DMS79 (cell line): ENCODE measurements at places on chromosomes 5 and 9.
A peak's percentile ranks its signal among the peaks of the same experiment; 100 is the strongest.

DNA sequence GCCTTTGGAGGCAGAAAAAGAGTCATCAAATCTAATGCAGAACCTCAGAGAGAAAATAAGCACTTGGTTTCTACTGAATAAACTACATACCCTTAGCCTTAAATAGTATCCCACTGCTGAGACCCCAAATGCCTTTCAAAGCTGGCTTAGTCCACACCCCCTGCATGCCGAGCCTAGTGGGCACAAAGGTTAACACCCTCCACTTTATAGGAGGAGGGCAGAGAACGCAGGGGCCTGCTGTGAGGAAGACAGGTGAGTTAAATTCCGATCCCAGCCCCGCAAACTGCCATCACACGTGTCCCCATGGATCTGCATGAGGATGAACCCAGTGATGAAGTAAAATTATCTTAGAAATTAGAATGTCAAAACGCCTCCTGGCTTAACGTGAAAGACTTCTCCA, 19.5 kb upstream of the HSD17B3 start:
- DNase-seq: no peak

GRCh38 chr5:40489421-40489820, 190.3 kb upstream of the PTGER4 start:
- no peak for DNase-seq

GRCh38 chr9:129022037-129022436, 6.1 kb downstream of the SH3GLB2 start:
- no peak for DNase-seq

DNA sequence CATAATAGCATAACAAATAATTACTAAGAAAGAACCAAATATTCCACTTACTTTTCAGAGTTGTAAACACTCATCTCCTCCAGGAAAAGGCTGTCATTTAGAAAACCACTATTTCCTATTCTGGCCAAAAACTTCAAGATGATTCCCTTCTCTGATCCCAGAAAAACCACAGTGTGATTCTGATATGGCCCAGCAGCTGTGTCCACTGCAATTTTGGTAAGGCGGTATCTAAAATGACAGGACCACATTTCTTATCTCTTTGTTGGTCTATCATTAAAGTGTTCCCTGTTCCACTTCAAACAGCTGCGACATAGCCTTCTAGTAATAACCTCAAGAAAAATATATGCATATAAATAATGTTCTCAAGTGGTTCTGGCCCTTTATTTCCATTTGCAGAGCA, 96.1 kb downstream of the SEMA6A start:
- peak; percentile 67 for DNase-seq

DNA sequence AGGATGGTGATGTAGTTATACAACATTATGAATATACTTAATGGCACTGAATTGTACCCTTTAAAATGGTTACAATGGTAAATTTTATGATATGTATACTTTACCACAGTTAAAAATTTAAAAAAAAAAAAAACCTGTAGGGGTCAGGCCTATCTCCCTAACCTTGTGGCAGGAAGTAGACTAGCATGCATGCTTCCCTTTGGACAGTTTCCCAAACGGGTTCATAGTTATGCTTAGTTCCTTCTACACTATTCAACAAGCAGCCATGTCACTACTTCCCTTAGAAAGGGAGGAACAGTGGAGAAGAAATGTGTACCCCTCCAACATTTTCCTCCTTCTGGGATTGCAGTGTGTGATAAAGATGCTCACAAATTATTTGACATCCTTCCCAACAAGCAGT, 32.5 kb downstream of the IDNK start:
- no peak for DNase-seq

- DNase-seq: no peak
Observed at GRCh38 chr5:37184748-37185364, 64.3 kb downstream of the CPLANE1 start.

DNA sequence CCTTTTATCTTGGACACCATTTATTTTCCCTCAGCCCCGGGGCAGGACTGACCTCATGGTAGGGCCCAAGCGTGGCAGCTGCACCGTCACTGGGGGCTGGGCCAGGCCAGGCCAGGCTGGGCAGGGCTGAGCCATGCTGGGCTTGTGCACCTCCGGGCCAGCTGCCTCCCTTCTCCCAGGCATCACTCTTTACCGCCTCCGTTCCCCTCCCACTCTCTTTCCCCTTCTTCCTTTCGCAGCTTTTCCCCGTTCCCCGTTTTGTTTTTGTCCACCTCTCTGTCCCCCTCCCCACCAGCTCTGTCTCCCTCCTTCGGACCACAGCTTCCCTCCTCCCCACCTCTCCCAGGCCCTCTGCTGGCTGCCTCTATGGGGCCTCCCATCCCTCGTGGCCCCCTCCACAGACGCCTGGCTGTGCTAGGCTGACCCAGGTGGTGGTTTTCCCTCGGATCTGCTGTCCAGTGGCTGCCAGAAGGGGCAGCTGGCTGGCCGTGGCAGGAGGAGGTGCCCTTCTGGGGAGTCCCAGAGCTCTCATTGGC, 17.9 kb downstream of the FGF18 start:
- no peak for DNase-seq

- DNase-seq: no peak
Observed at GRCh38 chr9:4167079-4167671, 132.7 kb downstream of the GLIS3 start.

DNA sequence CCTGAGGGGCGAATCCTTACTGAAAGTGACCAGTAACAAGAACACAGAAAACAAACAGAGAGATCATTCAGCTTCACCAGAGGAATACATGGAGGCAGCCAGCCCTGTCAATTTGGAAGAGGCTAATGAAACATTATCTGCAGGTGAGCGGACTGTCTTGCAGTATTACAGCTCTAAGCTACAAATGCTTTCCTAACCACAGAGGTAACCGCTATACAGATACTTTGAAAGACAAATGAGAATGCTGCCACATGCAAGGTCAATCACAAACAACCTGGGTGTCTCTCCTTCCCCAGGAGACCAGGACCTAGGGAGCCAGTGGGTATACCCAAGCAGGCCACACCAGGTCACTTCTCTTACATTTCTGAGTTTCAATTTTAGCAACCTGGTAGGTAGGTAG, 30.2 kb downstream of the EFNA5 start:
- DNase-seq: no peak

DNA sequence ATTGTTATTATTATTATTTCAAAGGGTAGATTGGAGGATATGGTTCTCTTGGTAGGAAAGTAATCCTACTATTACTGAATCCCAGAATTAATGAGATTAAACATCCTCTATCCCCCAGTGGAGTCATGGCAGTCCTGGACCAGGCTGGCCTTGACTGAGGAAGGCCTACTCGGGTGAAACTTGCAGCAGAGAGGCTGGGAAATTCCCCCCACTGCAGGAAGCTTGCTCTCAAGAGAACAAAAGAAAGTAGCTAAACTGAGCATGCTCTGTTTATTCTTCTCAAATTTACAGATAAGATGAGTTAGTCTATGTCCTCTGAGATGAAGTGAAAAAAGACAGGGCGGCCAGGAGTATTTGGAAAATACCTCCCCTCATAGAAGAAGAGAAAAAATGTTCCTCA, 233.9 kb upstream of the RPS23 start:
- no peak for DNase-seq

GRCh38 chr9:122286764-122287163, 22.1 kb downstream of the MRRF start:
- DNase-seq: no peak

- DNase-seq: no peak
Observed at GRCh38 chr9:91255327-91255726, 106.4 kb downstream of the AUH start.

GRCh38 chr9:14300040-14300439, 13.9 kb downstream of the NFIB start:
- no peak for DNase-seq

DNA sequence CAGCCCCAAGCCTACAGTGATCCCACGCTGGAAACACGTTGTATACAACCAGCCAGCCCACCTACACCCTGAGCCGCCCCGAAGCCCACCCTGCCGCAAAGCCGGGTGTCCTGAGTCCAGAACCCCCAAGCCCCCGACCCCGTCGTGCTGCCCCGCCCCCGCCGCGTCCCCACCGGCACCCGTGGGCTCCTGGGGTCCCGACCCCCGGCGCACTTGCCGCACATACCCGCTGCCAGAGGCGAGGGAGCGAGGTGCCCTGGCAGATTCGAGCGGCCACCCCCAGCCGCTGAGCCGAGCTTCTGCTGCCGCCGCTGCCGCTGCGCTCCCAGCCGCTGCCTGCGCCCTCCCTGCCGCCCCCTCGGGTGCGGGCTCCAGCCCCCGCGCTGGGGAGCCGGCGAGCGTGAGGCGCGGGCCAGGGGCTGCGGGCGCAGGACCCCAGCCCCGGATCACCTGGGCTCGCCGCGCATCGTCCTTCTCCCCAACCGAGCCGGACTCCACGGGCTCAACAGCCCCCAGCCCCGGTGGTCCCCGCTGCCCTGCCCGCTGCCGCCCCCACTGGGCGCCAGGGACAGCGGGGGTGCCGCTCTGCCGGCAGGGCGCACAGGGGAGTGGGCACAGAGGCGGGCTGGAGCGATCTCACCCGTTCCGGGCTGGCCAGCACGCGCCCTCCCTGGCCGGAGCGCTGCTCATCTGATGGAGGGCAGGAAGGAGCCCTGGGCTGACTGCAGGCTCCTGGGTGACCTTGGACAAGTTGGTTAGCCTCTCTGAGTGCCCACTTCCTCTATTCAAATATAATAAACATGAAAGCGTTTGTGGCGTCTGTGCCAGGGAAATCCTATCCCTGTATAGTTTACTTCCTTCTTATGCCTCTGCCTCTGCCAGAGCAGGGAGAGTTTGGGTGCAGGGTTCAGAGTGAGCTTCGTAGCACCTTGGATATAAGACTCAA, at the start of gene HTR4:
Gene HTR4, minus strand, starts transcription at position 692 of the 946 bp plus-strand sequence. CDS start 17,513 bp downstream, outside the sequence.
- no peak for DNase-seq

- DNase-seq: no peak
Observed at GRCh38 chr5:143662020-143662419, 149.9 kb upstream of the HMHB1 start.

DNA sequence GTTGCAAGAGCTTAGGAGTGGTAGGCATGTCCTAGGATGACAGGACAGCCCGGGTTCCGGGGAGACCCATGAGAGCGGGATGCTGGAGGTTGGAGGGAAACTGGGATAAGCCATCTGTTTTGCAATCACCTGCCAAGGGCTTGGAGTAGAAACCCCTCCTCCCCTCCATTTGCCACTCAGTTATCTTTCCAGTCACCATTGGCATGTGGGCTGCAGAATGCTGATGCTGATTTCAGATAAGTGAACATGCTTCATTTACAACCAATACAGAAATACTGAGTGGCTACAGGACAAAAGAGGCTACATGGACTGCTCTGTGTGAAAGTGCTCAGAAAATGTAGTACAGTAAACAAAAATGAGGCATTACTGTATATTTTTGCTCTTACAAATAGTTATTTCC, 93.4 kb upstream of the KIF2A start:
- no peak for DNase-seq

DNA sequence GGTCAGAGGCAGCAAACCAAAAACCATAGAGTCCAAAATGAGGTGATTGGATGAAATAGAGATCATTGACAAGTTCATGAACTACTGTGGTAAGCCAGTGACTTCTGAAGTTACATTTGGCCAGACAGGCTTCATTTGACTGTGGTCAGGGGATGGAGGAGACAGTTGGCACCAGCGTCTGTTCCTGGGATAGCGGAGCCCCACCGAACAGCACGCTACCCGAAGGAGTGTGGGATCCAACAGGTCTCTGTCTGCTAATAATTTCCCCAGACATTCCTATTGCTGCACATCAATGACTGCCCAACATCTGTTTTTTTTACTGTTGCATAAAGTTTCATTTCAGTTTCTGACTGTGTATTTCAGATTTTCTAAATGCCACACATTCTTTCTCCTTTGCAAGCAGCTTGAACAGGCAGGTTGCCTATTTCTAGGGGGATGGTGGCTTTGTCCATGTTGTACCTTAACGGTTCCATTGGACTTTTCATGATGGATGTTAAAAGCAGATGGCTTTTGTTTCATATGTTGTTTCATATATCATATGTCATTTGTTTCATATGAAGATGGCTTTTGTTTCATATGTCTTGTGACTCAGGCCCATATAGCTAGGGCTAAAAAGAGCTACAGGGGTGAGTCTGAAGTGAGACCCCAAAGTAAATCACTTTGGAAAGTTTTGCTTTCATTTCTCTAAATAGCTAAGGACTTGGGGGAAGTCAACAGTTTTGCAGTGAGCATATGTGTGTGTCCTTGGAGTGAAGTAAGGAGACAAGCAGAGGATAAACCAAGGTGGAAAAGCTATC, 180.8 kb downstream of the GOLPH3 start:
- DNase-seq: no peak

- DNase-seq: no peak
Observed at GRCh38 chr9:35490155-35490909, 421 bp downstream of the RUSC2 start.

GRCh38 chr5:25579111-25579510, 934.3 kb upstream of the CDH10 start:
- DNase-seq: no peak

- DNase-seq: no peak
Observed at GRCh38 chr5:36724467-36725332, 118.3 kb downstream of the SLC1A3 start.

DNA sequence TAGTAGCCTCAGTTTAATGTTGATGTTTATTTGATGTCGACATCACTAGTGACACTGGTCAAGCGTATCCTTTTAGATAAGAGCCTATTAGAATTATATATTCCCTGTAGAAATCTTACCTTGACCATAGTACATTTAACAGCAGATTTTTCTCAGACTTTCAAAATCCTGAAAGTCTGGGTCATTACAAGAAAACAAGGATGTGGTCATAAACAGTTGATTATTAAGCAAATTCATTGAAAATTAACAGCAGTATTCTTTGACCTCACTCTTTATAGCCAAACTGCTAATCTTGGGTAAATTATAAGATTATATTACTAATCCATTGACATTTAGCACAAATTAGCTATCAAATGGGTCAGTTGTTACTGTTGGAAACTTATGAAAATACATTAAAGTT, 83.4 kb downstream of the GHR start:
- no peak for DNase-seq

- no peak for DNase-seq
Observed at GRCh38 chr5:75566710-75567309, 44.4 kb upstream of the ANKDD1B start.

DNA sequence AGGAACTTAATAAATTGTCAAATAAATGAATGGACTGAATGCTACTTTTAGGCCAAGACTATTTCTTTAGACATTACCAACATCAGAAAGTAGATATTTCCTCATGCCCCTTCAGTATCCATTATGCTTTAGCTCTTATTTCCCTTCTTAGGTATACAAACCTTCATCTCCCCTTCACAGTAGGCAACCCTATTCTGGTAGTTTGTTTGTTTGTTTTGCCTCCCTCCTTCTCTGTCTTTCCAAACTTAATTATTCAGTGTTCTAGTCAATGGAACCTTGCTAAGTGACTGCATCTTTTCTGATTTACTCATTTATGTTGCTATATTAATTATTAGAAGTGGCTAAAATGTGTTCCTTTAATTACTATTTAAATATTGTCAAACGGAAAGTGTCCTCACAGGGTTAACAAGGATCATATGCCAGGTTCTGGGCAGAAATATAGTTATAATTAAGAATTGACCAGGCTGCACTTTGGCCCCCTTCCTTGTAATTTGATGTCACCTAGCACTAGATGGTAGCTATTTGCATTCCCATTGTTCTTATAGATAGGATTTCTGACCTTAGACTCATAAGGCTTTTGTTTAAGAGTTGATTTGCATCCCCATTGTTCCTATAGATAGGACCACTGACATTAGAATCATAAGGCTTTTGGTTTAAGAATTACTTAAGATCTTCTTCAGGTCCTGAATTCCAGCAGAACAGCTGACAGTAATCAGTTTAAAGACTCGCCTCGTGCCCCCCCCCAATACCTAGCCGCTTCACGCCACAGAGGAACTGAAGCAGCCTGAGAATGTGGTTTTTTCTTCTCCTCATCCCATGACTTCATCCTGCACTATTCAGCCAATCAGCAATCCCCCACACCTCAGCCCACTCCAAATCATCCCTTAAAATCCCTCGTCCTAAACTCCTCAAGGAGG, 84.4 kb upstream of the NUDT12 start:
- no peak for DNase-seq

GRCh38 chr9:123422635-123423310, 66.8 kb downstream of the CRB2 start:
- DNase-seq: no peak
